ENCODE measurements at places on chromosomes 6 and 20. TPM values are rescaled to one million over a fixed set of nuclear protein-coding genes. Genes with fewer than 3 reads are reported as not detected.

DNA sequence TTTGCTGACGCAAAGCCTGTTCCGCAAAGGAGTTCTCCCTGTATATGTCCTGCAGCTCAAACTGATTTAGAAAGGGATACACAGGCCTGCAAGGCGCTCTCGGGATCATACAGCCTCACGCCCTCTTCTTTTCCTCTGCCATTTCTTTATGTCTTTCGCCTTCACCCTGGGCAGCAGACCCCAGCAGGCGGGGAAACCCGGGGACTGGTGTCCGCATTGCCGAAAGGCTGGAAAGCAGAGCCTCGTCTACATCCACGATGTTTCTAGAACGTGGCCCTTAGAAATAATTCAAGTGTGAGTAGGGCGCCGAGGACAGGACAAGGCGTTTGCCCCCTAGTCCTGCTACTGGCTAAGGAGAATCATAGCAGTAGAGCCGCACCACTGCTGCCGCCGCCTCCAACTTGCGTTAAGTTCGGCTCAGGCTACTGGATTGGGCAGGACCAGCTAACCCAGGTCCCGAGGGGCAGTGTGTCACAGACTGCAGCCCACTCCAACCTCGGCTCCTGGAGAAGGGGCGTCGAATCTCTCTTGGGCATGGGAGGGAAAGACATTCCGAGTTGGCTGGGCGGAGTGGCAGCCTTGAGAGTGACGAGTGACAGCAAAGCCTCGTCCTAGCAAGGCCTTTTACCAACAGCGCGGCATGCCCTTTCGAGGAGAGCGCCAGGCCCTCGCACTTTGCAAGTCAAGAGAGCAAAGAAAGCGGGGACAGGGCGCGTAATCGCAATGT lies 2.6 kb upstream of the TBX18 start:
- H3K4me1 ChIP-seq = peaks cover 11% of the 10 kb centered on the region
- peaks cover 93% of the 10 kb centered on the region for H3K27me3 ChIP-seq
- peak; percentile 82 for DNase-seq
- H3K4me3 ChIP-seq = no peak overlapping the region
- H3K36me3 ChIP-seq = no peaks in the 10 kb centered on the region

GRCh38 chr20:34090645-34091044 lies 21.4 kb downstream of the EIF2S2 start:
- peaks cover 89% of the 10 kb centered on the region for H3K36me3 ChIP-seq
- no peak overlapping the region for H3K27ac ChIP-seq
- no peaks in the 10 kb centered on the region for H3K4me1 ChIP-seq
- no peak for DNase-seq

- DNase-seq = no peak
- H3K27me3 ChIP-seq = peaks cover 28% of the 10 kb centered on the region
- no peak overlapping the region for H3K4me3 ChIP-seq
- H3K4me1 ChIP-seq = no peaks in the 10 kb centered on the region
These were observed 956 bp downstream of the CHRNA4 start for GRCh38 chr20:63359937-63360849.

DNA sequence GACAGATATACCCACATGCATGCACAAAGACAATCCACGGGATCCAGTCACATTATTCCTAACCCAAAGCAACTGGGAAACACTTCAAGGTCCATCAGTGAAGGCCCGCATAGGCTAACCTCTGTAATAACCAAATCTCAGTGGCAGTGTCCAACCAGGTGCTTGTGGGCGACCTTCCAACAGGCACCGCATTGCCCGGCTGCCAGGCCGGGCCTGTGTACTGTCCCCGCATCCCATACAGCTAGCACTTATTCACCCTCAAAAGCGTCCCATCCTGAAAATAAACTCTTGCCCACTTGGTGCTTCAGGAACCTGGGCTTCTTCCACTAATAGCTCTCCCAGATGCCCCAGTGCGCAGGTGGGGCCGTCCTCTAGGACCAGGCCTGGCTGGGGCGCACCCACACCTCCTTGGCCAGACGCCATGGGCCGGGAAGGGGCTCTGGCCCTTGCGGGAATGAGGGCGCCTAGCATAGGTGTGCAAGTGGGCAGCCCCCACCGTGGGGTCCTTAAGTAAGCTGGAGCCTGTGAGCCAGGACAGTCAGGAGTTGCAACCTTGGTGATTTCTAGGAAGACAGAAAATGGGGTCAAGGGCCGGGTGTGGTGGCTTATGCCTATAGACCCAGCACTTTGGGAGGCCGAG lies 1.1 kb upstream of the ENTPD6 start:
- no peak overlapping the region for H3K4me3 ChIP-seq
- peaks cover 6% of the 10 kb centered on the region for H3K27me3 ChIP-seq
- H3K4me1 ChIP-seq = peaks cover 3% of the 10 kb centered on the region
- no peak for DNase-seq
- H3K27ac ChIP-seq = no peak overlapping the region

DNA sequence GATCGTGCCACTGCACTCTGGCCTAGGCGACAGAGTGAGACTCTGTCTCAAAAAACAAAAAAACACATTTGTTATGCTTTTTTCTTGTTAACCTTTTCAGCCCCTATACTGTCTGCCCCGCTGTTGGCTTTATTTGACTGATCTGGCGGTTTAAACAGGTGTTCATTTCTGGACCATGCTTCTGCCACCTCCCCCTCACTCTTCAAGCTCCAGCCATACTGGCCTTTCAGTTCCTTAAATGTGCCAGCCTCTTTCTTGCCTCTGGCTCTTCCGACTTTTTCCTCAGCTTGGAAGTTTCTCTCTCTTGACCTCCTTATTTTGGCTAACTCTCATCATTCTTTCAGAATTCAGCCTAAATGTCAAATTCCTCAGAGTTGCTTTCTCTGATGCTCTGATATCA lies 35.2 kb upstream of the TXLNB start:
- no peaks in the 10 kb centered on the region for H3K4me1 ChIP-seq
- H3K27ac ChIP-seq = no peak overlapping the region
- DNase-seq = no peak
- H3K27me3 ChIP-seq = no peaks in the 10 kb centered on the region

GRCh38 chr6:43671011-43671800 lies 16.4 kb downstream of the MRPS18A start:
- H3K27me3 ChIP-seq = no peaks in the 10 kb centered on the region
- H3K4me3 ChIP-seq = no peak overlapping the region
- peaks cover 50% of the 10 kb centered on the region for H3K36me3 ChIP-seq
- no peak overlapping the region for H3K27ac ChIP-seq
- no peak for DNase-seq
- peaks cover 18% of the 10 kb centered on the region for H3K4me1 ChIP-seq

DNA sequence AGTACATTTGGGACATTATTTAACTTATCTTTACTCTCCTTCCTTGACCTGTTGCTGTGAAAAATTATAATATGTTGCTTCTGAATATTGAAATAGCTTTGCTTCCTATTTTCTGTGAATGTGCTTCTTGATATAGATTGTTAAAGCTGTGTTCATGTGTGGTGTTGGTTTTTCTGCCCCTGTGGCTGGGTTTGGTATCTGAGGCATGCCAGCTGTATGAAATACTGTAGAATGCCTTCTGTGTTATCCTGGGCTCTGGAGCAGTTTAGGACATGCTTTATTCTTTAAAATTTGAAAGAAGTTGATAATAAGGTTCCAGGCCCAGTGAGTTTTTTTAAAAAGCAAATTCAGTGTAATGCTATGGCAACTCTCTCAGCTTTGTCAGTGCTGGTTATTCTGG lies 71.7 kb downstream of the HIVEP1 start:
- no peak overlapping the region for H3K4me3 ChIP-seq
- no peaks in the 10 kb centered on the region for H3K36me3 ChIP-seq
- H3K27ac ChIP-seq = no peak overlapping the region
- H3K27me3 ChIP-seq = no peaks in the 10 kb centered on the region
- no peaks in the 10 kb centered on the region for H3K4me1 ChIP-seq
- DNase-seq = no peak

DNA sequence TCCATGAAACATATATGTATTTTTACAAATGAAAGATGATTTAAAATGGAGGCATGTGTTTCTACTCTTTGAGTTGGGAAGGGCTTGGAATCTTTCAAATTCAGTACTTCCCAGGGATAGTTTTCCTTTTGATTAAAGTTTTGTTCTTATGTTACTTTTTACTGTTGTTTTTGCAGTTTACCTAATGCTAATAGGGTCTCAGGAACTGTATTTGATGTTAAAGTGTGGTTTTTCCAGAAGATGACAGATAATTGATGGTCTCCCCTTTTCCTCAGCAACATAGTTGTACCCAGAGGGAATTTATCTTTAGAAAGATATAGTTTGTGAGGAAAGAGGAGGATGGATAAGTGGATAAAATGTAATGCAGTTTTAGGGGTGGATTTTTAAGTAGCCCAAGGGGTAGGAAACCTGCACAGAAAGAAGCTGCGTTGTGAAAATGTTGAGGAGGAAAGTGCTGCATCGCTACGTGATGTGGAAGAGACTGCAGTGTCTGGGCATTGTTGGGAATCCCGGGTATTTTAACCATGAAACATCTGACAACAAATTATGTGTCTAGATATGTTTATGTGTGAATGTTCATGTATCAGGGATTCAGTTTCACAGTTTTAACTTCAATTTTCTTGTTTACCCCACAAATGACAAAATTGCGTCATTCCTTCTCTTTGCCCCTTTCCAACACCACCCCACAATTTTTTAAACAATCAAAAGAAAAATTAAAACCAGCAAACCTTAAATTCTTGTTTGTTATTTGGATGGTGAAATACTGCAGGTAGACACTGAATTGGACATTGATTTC lies 42.3 kb downstream of the GNAS start:
- H3K36me3 ChIP-seq = peaks cover 48% of the 10 kb centered on the region
- DNase-seq = no peak
- H3K27me3 ChIP-seq = no peaks in the 10 kb centered on the region
- peak overlapping the region; percentile 82 for H3K4me3 ChIP-seq
- no peak overlapping the region for H3K27ac ChIP-seq

DNA sequence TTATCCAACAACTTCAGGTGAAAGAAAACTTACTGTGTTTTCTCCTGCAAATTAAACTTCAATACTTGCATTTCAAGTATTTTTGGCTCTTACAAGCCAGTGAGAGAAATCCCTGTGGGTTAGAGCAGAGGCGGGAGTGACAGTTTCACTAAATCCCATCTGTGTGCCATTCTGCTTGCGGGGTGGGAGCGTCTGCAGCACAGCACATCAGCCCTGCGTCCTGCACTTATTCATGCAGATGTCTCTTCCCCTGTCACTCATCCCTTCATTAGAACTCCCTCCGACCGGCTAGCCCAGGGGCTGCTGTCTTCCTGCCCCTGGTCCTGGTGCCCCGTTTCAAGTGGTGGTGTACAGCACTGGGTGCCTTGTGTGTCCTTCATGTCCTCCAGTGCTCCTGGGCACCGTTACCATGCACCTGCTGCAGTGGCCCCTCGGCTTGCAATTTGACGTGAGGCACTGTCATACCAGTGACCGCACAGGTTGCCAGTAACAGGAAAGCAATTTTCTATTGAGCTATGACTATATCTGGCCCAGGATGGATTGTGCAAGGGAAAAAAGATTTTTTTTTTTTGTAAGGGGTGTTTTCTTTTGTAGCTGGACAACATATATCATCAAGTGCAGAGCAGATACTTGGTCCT lies 59.4 kb downstream of the INSM1 start:
- DNase-seq = no peak
- no peak overlapping the region for H3K27ac ChIP-seq
- H3K36me3 ChIP-seq = no peaks in the 10 kb centered on the region
- no peaks in the 10 kb centered on the region for H3K27me3 ChIP-seq
- no peak overlapping the region for H3K4me3 ChIP-seq

DNA sequence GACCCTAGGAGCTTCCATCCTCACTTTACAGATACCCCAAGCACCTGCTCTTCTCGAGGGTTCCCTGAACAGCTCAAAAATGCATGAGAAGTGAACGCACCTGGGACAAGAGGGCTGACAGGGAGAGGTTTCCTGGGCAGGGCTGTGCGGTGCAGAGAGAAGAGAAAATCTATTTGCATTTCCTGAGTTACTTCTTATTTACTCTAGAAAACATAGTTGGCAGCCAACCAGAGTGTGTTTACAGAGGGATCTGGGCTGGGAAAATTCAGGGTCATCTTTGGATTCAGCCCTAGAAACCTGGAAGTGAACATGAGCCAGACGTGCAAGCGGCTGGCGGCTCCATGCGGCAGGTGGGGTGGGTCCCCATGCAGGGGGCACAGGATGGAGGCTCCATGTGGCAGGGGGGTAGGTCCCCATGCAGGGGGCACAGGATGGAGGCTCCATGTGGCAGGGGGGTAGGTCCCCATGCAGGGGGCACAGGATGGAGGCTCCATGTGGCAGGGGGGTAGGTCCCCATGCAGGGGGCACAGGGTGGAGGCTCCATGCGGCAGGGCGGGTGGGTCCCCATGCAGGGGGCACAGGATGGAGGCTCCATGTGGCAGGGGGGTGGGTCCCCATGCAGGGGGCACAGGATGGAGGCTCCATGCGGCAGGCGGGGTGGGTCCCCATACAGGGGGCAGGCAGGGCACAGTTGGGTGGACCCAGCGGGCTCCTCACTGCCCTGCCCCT lies 342.0 kb downstream of the TAF4 start:
- H3K4me1 ChIP-seq = no peaks in the 10 kb centered on the region
- no peaks in the 10 kb centered on the region for H3K36me3 ChIP-seq

DNA sequence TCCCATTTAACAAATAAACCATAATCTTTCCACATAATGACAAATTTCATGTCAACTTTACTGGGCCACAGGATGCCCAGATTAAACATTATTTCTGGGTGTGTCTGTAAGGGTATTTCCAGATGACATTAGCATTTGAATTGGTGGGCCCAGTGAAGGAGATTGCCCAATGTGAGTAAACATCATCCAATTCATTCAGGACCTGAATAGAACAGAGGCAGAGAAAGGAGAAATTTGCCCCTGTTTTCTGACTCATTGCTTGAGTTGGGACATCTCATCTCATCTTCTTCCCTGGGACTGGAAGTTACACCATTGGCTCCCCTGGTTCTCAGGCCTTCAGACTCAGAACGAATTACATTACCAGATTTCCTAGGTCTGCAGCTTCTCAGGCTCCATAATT lies 142.9 kb downstream of the TPBG start:
- no peaks in the 10 kb centered on the region for H3K36me3 ChIP-seq
- no peaks in the 10 kb centered on the region for H3K4me1 ChIP-seq
- no peaks in the 10 kb centered on the region for H3K27me3 ChIP-seq
- no peak overlapping the region for H3K27ac ChIP-seq
- H3K4me3 ChIP-seq = no peak overlapping the region

GRCh38 chr20:3277686-3278465 lies 38.9 kb upstream of the SLC4A11 start:
- H3K36me3 ChIP-seq = peaks cover 50% of the 10 kb centered on the region
- no peak overlapping the region for H3K4me3 ChIP-seq
- no peak for DNase-seq
- H3K27me3 ChIP-seq = no peaks in the 10 kb centered on the region

Gene GPX5
- total RNA-seq = not detected

Gene VIP
- total RNA-seq = not detected

Gene OR2H1
- total RNA-seq = not detected

Gene ABHD16B
- total RNA-seq = not detected

Gene HDGFL1
- not detected for total RNA-seq

Gene EPB41L1
- total RNA-seq = 32.3 TPM

Gene EPHA7
- 5.3 TPM for total RNA-seq

Gene LTB
- not detected for total RNA-seq

Gene TNFRSF6B
- total RNA-seq = not detected

Data from endodermal cell (in vitro differentiated cells).